Spleen (tissue), 13 donors: ENCODE measurements at places on chromosomes 11 and 22. TPM values are rescaled to one million over a fixed set of nuclear protein-coding genes. Genes with fewer than 3 reads are reported as not detected.
A peak's percentile ranks its signal among the peaks of the same experiment; 100 is the strongest.

DNA sequence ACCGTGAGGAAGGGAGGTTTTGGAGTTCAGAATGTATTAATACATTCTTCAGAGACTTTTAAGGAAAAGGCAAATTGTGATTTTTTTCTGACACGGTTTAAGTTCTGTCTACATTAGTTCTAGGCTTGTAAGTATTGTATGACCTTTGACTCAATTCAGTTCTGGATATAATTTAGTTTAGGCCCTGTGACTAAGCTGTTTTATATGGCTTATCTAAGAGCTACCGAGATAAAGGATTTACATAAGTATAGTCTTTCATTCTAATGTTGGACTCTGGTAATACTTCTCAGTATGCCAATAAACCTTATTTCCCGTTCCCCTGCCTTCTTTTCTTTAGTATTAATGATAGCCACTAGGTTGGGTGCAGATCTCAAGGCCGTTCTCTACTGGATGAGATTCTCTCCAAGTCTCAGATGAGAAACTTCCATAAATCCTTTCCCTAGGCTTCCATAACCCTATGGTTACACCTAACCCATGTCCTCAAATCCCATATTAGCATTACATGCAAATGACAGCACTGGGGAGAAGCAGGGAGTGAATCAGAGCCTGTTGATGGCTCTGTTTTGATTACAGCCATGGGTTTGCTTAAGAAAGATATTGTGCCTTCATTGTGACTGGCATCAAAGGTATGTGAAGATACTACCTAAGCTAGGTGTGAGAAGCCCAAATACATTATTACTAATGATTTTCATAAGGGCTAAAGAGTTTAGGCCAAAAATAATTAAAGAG is 38.7 kb downstream of the BARX2 start:
- no peak for DNase-seq

GRCh38 chr11:125170001-125170509 is 5.5 kb downstream of the PKNOX2 start:
- DNase-seq: peak; percentile 41

Gene NOX4
- 2.9 TPM for total RNA-seq

GRCh38 chr11:61567286-61568061 is 13.4 kb downstream of the SYT7 start:
- DNase-seq: peak; percentile 85

DNA sequence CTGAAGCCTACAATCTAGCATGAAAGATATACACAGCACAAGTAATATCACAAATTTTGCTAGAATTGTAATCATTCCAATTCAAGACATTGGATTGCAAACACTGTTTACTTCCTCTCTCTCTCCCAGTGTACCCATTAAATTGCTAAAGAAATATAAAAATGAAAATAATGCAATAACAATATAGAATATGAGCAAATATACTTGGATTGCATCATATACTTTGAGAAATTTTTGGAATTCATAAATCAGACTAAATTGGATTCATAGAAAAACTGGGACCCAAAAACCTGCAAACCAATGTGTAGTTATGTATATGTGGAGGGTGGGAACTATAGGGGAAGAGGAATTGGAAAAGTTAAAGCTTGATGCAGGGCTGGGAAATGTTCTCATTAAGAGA is 25.0 kb upstream of the OR56A1 start:
- DNase-seq: no peak

Gene SLC5A4
- 0.41 TPM for total RNA-seq

- no peak for DNase-seq
Measured at GRCh38 chr22:46125816-46126765, 24.2 kb upstream of the PPARA start.

- DNase-seq: peak; percentile 55
Measured at GRCh38 chr11:69446108-69446507, 35.4 kb upstream of the LINC01488 start.

DNA sequence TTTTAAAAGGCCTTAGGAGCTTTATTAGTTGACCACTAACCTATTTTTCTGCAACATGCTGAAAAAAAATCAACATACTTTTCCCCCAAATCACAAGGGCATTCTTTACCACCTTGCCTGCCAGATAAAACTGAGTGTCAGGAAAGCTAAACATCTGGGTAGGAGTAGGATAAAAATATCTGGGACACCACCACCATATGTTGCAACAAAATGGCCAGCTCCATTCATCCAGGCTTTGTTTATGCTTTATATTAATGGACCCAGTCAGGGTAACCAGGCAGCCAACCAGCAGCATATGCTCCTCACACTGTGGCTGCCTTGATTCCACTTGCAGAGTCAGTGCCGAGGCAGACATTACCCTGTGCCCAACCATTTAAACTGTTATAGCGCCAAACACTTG is 1024.5 kb downstream of the LRRC4C start:
- DNase-seq: no peak

DNA sequence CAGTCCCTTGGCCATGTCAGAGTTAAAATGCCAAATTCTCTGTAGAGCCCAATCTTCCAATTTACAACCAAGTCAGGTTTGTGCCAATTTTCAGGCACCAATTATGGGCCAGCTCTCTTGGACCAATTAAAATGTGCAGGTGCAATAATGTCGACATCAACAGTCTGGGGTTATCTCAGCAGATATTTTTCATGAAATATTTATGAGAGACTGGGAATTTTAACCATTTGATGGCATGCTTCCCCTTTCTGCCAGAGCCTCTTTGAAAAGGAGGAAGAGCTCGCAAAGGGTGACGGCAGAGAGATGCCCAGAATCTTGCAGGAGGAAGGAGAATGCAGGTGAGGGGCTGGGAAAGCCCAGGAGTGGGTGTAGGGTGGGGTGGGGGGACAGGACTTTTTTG is 100.8 kb upstream of the SYT13 start:
- DNase-seq: no peak

GRCh38 chr11:102415304-102415916 is 37.2 kb downstream of the TMEM123 start:
- DNase-seq: no peak

- DNase-seq: no peak
Measured at GRCh38 chr11:112537846-112538330, 277.2 kb upstream of the PLET1 start.
